Inflammatory macrophage treated with lipopolysaccharide for 1 hour (primary cell): ENCODE measurements at places on chromosomes 6 and 20.

DNA sequence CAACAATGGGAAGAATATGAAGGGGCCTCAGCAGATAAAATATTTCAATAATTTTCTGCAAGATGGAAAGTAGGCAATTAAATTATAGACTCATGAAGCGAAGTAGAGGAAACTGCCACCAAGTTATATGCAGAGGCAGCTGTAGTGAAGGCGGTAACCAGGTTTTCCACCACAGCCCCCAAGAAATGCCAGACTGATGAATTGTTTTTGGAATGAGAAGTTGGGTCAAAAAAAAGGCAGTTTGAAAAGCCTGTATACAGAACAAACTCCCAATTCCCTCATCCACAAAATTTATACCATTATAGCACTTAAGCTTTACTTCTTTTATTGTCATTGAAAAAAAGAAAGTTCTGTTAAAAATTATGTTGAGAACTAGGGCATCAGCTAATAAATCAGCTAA lies 45.3 kb downstream of the ELOVL4 start:
- DNase-seq, result no peak

DNA sequence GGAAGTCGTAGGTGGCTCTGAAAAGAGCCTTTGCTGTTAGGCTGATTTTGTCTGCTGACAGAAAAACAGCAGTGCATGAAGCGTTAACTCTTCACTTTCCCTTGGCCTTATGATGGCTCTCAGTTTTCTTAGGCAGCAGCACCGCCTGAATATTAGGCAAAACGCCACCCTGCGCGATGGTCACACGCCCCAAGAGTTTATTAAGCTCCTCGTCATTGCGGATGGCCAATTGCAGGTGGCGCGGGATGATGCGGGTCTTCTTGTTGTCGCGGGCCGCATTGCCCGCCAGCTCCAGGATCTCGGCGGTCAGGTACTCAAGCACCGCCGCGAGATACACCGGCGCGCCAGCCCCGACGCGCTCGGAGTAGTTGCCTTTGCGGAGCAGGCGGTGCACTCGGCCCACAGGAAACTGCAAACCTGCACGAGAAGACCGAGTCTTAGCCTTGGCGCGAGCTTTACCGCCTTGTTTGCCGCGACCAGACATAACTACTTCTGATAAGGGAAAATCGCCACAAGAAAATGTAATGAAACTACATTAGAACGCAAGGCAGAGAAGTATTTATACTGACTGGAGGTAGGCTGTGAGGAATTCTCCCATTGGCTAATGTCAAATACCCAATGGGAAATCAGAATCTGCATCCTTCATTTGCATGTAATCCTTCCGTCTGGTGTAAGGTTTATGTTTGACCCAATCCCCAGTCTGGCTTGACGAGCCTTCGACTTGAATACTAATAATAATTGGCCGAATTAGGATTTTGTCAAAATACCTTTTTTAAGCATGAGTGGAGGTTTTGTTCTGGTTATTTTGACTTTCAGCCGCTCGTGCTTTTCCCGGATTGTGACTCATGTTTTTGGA lies 53.9 kb upstream of the HFE start:
- peak; percentile 95 for DNase-seq

DNA sequence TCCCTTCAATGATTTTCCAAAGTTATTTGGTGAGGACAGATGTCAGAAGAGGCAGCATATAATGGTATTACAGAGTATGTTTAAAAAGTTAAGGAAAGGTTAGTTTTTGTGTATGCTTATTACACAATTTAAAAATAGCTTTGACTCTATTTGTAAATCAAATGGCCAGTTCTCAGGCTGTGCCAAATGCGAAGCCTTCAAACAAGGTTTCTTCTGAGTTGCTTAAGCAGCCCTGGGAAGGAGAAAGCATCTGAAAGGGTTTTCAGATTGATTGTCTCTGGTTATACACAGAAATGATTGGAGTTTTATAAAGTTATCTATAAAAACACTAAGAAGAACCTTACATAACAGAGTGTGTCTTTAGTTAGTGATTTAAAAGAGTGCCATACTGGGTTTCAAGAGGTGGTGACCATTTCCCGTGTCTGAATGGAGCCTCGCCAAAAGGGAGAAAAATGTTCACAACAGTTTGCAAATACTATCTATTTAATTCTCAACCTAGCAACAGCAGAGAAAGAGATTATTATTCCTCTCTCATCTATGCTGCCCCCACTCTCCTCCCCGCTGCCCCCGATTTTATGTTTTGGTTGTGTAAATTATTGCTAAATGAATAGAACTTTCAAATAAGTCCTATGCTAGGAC lies 16.7 kb downstream of the CD109 start:
- no peak for DNase-seq

GRCh38 chr6:32974016-32974333 lies 5.6 kb downstream of the BRD2 start:
- no peak for DNase-seq

- DNase-seq, result no peak
Measured at GRCh38 chr6:111122458-111123286, 35.4 kb downstream of the SLC16A10 start.

DNA sequence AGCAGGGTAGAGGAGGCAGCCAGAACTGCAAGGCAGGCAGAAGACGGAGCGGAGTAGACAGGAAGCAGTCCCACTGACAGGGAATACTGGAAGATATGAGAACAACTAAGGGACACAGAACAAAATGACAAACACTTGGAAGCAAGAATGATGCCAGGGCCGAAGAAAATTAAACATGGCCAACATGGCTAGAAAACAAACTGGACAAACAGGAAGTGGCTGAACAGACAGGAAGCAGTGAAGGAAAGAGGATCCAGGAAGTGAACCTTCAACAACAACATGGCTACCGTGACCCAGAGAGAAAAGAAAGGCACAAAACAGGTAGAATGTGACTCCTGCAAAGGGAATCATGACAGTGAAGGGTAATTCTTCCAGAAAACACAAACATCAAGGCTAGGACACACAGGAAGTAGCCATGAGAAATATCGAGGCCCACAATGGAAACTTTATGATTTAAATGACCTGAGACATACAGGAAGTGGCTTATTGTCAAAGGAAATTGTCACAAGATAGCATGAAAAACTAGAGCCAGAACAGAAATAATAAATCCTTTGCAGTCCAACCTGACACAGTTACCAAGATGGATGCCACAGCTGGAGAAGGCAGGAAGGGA lies 9.1 kb downstream of the COL11A2 start:
- peak; percentile 15 for DNase-seq

- DNase-seq, result no peak
Measured at GRCh38 chr6:13611715-13612114, 3.4 kb upstream of the NOL7 start.
